ENCODE measurements at places on chromosomes 11 and 22.

GRCh38 chr11:92888696-92889095 lies 80.8 kb upstream of the MTNR1B start:
- no peak for DNase-seq

DNA sequence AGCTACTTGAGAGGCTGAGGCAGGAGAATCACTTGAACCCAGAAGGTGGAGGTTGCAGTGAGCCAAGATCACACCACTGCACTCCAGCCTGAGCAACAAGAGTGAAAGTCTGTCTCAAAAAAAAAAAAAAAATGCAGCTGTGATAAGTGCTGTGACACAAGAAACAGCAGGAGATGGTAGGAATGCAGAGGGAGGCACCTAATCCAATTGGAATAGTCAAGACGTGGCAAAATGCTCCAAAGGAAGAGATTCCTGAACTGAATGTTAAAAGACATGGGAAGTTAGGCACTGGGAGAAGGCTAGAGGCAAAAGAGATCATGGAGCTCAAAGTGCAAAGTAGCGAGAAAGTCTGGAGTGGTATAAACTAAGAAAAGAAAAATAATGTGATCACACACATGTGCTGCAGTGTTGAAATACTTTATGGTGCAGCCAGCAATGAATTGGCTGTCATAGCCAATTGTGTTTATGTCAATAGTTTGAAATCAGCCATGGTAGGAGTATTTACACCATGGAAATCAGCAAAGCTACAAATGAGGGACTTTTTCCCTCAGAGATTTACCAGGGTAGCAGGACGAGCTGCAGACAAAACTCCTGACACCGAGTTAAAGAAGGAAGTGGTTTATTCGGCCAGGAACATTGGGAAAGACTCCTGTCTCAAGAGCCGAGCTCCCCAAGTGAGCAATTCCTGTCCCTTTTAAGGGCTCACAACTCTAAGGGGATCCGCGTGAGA lies 40.9 kb upstream of the LIPT2 start:
- no peak for DNase-seq

- no peak for DNase-seq
Measured at GRCh38 chr11:12834166-12834565, 159.9 kb downstream of the TEAD1 start.

DNA sequence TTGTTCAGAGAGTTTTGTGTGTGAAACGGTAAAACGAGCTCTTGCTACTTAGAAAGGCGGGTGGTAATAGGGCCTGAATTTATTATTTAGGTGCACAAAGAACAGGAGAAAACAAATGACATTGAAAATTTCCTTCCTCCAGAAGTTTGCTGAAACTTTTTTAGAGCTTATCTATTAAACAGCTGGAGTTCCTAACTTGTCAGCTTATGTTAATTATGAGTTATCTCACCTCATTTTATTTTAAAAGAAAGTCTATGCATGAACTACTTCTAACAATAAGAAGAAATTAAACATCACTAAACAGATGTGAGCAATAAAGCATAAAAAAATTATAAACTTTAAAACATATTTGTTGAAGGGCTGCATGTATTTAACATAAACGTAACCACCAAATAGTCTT lies 373.9 kb upstream of the ANO3 start:
- DNase-seq, result no peak

DNA sequence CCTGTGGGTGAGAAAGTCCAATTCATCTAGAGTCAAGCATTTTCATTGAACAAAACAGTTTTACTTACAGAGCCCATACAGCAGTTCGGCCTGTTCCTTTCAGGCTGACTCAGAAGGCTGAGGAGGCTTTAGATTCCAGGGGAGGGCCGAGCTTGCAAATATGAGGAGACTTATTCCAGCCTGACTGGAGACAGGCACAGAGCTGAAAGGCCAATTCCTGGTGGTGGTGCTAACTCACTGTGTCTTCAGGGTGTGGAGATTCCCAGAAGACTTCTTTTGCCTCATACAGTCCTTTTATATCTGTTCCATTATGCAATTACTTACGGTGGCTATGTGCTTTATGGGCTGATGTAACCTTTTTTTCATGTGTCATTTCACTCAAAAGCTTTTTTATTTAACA lies at the start of gene OR51E2:
Gene OR51E2, minus strand, starts transcription at position 269 of the 400 bp plus-strand sequence. CDS start 15,142 bp downstream, outside the sequence.
- DNase-seq, result no peak

DNA sequence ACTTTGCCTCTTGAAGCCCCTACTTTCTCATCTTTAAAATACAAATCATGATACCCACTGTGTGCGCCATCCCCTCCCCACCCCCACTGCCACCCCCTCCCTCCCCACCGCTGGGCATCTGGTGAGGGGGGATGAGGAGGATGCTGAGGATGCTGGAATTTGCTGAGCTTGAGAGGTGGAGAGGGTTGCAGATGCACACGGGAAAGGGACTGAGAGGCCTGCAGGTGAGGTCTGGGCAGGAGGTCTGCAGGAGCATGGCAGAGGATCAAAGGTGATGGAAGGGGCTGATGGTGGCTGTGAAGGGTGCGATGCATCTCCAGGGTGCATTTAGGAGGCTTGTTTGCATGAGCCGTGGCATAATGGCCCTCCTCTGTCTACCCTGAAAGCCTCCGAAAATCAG lies 7.6 kb upstream of the TBC1D22A start:
- no peak for DNase-seq

DNA sequence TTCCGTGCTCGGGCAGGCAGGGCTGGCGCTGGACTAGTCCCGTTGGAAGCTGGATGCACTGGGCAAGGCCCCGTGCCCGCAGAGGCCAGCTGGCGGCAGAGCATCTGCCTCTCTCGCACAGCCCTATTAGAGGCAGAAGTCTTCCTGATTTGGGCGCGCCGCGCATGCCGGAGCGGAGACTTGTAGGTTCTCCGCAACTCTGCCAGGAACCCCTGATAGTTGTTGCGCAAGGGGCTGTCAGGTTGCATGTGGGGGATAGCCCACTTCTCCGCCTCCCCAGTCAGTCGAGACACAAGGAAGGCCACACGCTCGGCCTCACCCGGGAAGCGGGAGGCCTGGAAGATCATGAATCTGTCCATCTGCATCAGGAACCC lies 1.2 kb downstream of the RTL6 start:
- DNase-seq, result no peak

- DNase-seq, result no peak
Measured at GRCh38 chr22:50157709-50158375, 12.7 kb upstream of the PANX2 start.

DNA sequence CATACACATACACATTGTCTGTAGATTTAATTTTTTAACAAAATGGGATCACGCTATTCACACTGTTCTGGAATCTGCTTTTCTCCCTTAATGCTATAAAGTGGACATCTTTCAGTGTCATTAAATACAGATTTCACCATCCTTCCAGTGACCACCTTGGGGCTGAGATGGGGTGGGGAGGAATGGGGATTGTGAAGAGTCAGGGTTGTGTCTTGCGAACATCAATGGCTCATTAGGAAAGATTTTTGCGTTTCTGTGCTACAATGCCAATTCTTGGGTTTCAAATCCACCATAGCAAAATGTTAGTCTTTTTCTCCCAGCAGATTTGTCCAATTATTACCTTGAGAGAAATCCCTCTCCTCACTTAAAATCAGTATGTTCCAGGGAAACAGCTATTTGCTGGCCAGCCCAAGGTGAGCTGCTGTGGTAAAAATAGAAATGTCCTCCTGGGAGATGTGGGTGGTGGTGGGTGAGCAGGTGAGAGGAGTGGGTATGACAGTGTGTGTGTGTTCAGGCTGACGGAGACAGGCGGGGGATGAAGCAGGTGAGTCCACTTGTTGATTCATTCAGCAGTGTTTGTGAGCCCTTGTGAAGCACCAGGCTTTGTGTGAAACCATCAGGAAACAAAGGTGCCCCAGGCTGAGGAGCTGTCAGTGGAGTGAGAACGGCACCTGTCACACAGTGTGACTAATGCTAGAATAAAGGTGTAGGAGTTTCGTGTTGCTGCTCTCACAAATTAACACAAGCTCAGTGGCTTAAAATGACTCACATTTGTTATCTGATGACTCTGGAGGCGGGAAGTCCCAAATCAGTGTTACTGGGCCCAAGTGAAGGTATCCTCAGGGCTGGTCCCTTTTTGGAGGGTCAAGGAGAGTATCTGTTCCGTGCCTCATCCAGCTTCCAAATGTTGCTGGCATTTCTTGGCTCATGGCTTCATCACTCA lies 1.7 kb upstream of the CBX6 start:
- DNase-seq, result no peak

- no peak for DNase-seq
Measured at GRCh38 chr22:19548964-19549363, 24.8 kb upstream of the CLDN5 start.

GRCh38 chr11:92702805-92703448 lies 266.5 kb upstream of the MTNR1B start:
- no peak for DNase-seq

DNA sequence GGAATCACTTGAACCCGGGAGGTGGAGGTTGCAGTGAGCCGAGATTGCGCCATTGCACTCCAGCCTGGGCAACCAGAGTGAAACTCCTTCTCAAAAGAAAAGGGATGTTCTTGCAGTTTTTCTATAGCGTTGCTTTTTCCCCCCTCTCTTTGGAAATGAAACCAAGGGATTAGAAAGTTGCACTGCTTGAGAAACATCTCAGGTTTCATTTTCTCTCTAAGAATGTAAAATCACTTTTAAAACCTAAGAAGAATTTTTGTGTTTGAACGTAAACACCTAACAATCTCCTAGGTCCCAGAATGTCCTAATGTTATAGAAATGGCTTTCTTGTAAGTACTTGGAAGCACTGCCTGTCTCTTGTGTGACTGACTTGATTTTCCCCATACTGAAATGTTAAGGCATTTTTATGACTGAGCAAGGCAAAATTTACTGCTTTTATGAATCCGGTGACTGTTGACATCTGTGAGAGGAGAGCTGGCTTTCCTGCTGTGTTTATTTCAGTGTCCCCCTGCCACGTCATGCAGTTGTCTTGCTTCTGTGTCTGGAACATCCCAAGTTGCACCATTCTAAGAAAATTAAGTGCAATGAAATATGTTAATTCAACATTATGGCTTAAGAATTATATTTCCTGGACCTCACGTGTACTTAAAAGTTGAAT lies 37.7 kb downstream of the NF2 start:
- DNase-seq, result no peak

DNA sequence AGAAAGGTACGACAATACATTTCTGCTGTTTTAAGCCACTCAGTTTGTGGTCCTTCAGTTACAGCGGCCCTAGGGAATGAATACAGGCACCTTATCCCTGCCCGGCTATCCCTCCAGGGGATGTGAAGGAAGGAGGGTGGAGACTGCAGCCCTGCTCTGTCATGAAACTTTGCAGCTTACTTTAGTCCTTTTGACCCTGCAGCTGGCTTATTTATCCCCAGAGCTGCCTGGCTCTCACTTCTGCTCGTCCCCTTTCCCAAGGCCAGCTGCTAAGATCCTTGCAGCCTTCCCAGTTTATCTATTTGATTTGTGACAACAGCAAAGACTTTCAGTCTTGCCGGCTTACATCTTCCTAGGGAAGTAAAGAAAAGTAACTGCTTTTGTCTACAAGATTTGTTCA lies 55.2 kb downstream of the SC5D start:
- DNase-seq, result no peak

DNA sequence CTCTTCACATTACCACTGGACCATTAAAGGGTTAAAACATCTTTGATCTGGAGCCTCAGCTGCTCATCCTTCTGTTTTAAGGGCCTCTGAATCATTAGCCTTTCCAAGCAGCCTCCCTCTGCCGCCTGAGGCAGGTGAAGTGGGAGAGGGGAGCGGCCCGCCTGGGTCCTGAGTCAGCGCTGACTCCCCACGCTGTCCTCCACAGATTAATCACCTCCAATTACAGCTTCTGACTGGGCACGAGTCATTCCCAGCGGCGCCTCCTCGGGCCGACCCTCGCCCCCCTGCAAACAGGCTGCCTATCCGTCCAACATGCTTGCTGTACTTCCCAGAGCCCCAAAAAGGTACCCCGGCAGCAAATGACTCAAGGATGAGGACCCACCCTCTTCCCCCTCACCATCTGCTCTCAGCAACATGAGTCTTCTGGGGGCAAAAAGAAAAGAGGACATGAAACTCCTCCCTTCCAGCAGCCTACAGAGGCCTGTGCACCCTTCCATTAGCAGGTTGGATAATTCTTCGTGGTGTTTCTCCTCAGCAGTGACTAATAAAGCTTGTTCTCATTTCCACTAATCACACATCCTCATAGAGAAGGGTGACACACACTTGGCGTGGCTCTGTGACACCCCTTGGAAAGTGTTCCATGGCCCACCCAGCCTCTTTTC lies 44.3 kb upstream of the JAM3 start:
- DNase-seq, result no peak

GRCh38 chr11:115912484-115912945 lies 408.3 kb upstream of the CADM1 start:
- no peak for DNase-seq

GRCh38 chr11:65633390-65634108 lies 4.4 kb upstream of the SIPA1 start:
- DNase-seq, result no peak

GRCh38 chr11:47981667-47982404 lies 1.5 kb downstream of the PTPRJ start:
- DNase-seq, result no peak

DNA sequence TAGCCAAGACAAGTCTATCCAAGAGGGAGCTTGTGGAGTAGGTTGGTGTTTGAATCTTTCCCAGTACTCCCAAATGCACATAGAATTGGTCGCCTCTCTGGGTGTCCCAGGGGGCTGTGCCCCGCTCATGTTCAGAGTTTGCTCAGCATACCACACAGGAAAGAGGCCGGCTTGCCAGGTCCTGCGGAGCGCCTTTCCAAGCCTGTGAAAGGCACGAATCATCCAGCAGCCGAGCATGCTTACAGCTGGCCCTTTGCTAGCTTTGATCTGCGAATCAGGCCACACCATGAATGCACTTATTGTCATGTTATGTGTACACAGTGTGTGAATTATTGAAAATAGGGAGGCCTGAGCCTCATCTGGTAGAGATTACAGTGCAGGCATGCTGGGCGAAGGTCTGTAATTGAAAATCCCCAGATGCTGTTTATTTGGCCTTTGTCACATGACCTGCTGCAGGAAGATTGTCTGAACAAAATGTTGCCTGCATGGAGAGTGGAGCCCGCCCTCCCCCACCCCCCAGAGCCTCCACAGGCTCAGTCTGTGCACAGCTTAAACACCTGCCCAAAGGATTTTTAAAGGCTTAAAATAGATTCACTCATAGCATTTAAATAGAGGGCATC lies 163.3 kb upstream of the RASSF10 start:
- no peak for DNase-seq
